A549 treated with AZD2906 at 1 μM for 4 hours (cell line): ENCODE measurements at places on chromosomes 2 and 18. TPM values are rescaled to one million over a fixed set of nuclear protein-coding genes. Genes with fewer than 3 reads are reported as not detected.

CHRNG gene
- not detected in 5 replicates for total RNA-seq

STK36 gene
- total RNA-seq, result 8.1 to 11.4 TPM (median 10.3 TPM) in 5 replicates

LIMS2 gene
- 5.8 to 10.2 TPM (median 7.8 TPM) in 5 replicates for total RNA-seq

EDAR gene
- total RNA-seq, result 0.02 to 0.10 TPM (median 0.04 TPM) in 5 replicates

OTX1 gene
- 3.5 to 4.6 TPM (median 3.7 TPM) in 5 replicates for total RNA-seq

DCDC2C gene
- 0.15 to 0.82 TPM (median 0.40 TPM) in 5 replicates for total RNA-seq

HRH4 gene
- 0.03 TPM in 1 of 5 replicates, not detected in the others for total RNA-seq

GNAL gene
- total RNA-seq, result 4.9 to 6.6 TPM (median 5.5 TPM) in 5 replicates

UGT1A4 gene
- total RNA-seq, result 0.06 to 0.11 TPM (median 0.06 TPM) in 3 of 5 replicates, not detected in the others

ACADL gene
- 0.03 to 0.09 TPM (median 0.07 TPM) in 4 of 5 replicates, not detected in the other for total RNA-seq

CAPN14 gene
- 0.01 to 0.04 TPM (median 0.03 TPM) in 5 replicates for total RNA-seq

LAMA3 gene
- total RNA-seq, result 47.1 to 67.6 TPM (median 63.5 TPM) in 5 replicates

HOXD1 gene
- 0.08 to 0.27 TPM (median 0.26 TPM) in 5 replicates for total RNA-seq

POTEC gene
- total RNA-seq, result not detected in 5 replicates

RASGRP3 gene
- 0.58 to 0.98 TPM (median 0.72 TPM) in 5 replicates for total RNA-seq
